ENCODE measurements at places on chromosomes 5 and 9.

- DNase-seq: no peak
These were observed 6.9 kb downstream of the KCTD16 start for GRCh38 chr5:144177548-144177947.

DNA sequence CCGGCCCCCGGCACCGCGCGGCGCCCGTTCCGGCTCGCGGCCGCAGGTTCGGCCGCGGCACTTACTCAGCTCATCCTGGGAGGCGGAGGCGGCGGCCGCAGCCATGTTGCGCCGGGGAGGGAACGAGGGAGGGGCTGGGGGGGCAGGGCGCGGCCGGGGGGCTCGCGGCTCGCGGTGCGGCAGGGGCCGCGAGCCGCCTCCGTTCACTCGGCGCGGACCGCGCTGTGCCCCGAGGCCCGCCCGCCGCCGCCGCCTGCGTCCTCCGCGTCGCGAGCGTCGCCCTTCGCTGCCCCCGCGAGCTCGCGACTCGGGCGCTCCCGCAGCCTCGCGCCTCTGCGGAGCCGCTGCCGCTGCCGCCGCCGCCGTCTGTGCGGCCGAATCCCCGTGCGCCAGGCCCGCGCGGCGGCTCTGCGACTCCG lies 735 bp downstream of the ECPAS start:
- DNase-seq: no peak

GRCh38 chr5:139749242-139749641 lies 46.4 kb upstream of the PSD2 start:
- no peak for DNase-seq

DNA sequence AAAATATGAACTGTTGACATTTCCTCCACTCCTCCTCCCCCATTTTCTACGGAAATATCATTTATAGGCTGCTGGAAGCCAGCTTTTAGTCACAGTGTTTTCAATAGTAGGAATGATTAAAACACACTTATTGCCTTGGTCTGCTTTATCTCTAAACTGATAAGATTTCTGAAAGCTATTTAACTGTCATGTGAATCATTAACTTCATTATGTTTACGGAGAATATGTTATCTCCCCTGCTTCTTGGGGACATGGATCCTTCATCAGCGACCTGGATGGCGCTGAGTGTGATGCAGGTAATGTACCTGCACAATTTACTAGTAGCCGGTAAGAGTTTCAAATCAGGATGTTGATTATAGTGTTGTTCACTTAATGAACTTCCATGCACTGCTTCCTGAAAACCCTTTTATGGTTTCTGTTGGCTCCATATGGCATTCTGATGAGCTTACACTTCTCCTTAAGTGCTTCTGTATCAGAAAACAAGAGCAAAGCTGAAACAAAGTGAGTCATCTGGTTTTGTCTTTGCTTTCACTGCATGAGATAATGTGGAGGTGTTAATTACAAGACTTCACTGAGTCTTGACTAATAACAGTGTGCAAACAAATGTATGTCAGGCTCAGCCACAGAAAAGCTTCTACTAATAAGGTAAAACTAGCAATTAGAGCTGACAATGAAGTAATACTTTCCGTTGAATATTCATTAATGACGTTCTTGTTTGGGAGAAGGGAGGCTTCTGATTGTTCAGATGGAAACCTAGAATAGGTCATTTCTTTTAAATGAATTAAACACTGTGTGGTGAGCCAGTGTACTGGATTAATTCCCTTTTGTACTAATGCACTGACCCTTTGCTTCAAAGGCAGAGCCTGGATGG lies 162.4 kb upstream of the ZNF608 start:
- peak; percentile 49 for DNase-seq

GRCh38 chr9:81798606-81799005 lies 109.3 kb upstream of the TLE1 start:
- no peak for DNase-seq

DNA sequence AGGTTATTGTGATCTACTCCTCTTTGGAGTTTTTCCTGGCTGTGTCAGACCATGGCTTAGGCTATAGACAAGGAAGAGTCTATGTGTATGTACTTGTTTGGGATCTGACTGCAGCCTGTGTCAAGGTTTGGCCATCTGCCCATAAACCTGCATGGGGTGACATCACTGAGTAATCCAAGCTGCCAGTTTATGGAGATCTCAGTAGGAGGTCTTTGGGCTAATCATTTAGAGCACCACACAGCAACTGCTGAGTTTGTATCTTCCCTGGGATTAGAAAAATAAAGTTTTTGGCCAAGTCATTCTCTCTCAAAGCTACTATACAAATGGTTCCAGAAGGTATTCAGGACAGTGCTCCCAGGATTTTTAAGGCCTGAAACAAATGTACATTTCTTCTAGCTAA lies 65.5 kb upstream of the HSPB3 start:
- peak; percentile 56 for DNase-seq

- no peak for DNase-seq
These were observed 217.2 kb upstream of the HAPLN1 start for GRCh38 chr5:83937837-83938236.

DNA sequence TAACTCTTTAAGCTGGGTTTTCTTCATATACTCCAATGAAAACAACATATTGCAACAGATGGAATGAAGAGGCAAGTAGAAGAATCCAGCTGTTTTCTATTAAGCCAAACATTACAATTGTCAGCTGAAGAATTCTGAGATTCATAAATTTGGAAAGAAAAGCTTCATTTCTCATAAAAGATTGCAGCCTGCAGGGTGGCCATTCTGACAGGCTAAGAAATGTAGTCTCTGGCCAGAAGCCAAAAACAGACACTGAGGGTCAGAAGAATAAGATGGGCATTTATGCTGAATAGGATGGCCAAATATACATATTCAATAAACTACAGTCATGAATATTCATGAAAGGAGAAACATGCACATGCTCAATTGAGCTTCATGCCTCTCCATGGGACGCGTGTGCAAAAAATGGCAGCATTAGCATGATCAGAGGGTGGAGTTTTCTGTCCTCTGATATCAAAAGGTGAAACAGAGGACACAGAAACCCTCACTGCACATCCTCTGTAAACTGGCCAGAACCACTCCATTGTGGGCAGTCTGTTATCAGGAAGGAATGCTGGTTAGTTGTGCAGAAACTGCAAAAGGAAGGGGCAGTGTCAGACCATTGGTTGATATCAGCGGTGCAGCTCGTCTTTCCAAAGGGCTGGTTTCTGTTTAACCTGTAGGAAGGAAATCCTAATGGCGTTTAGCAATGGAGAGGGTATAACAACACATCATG lies 50.2 kb downstream of the FXN start:
- DNase-seq: no peak

DNA sequence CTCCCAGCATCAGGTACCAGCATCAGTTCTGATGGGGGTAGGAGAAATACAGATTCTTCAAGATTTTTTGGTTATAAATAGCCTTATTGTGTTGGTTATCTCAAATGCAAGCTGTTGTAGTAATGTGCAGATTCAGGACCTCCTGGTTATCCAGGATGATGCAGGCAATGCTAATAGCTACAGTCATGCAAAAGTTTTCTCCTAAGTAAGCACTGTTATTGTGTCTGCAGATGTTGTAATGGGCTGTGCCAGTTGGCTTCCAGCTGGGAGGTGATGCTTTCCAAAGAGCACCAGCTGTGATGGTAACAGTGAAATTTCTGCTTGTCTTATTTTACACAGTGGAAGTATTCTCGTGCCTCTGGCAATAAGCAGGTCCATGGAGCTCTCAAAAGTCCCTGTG lies 719.2 kb upstream of the CTNND2 start:
- no peak for DNase-seq

Data from NCI-H510A treated with DMSO at 0.1 percent for 48 hours (cell line).